ENCODE measurements at places on chromosomes 6 and 20.

DNA sequence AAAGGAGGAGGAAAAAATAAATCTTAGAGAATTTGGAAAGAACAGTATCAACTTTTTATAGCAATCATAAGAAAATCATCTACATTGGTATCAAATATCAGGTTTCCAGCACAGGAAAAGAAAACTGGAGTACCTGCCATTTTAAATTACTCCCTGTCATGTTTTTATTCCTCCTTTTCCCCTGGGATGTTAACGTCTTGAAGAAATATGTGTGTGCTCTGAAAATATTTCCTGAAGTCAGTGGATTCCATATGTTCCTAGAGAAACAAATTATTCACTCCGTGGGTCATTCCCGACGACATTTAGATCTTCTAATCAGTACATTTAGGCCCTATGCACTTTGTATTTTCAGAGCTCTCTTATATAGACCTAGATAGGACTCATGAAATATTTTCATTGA lies 42.0 kb upstream of the RSPO3 start:
- DNase-seq: no peak

DNA sequence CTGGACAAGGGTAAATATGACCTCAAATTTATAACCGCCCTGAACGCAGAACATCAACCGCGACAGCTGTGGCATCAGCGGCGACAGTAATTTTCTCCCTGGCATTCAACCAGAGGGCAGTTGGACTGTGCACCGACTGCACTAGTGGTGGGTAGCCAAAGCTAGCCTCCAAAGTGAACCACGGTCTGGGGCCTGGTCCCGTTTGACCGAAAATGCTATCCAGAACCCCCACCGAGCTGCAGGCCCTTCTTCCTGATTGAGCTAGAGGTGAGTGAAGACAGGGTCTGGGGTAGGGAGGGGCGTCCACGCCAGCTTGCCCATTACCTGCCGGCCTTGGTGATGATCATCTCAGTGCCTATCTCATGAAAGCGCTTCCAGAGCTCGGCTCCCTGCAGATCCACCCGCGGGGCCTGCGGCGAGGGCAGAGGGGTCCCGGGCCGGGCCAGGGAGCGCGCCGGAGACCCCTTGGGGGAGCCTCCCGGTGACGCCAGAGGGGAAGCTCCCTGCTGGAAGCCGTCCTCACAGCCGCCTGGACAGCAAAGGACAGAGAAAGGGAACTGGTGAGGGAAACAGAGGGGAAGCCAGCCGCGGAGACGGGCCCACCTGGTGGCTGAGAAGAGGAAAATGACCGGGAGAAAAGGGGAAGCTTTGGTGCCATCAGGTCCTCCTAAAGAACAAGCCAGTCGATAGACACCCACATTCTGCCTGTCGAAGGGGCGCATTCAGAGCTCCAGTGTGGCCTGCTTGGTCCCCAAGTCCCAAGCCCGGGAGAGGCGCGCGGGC lies 2.0 kb downstream of the TBX18 start:
- DNase-seq: no peak

- DNase-seq: no peak
These were observed 902 bp downstream of the SLC29A1 start for GRCh38 chr6:44224029-44224964.

DNA sequence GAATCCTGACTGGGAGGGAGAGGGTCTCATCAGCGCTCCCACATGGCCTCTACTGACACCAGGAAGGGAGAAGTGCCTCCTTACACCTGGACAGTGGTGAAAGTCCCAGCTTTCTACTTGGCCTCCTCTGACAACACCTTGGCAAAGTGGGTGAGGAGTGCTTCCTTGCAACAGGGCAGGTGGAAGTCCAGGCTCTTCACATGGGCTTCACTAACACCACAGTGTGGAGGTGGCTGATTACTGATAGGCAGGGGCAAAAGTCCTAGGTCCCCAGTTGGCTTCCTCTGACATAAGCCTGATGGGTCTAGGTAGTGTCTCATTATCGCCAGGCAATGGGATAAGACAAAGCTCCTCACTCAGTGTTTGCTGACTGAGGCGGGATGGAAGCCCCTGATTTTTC lies 9.5 kb upstream of the HLA-DRA start:
- DNase-seq: no peak

- no peak for DNase-seq
These were observed 2.7 kb upstream of the SIRPG start for GRCh38 chr20:1660246-1660645.

DNA sequence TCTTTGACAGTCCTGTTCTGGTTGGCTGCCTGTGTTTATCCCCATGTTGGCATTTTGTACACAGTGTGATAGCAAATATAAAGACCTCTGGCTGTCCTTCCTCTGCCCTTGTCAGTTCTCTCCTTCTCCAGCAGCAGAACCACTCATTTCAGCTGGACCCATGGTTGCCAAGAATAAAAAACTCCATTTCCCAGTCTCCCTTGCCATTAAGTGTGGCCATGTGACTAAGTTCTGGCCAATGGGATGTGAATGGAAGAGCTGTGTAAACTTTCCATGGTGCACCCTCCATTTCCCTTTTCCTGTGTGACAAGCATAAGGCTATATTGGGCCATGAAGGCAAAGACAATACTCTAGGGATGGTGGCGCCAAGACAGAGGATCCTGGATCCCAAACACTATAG lies 78.4 kb upstream of the TBC1D7 start:
- no peak for DNase-seq

DNA sequence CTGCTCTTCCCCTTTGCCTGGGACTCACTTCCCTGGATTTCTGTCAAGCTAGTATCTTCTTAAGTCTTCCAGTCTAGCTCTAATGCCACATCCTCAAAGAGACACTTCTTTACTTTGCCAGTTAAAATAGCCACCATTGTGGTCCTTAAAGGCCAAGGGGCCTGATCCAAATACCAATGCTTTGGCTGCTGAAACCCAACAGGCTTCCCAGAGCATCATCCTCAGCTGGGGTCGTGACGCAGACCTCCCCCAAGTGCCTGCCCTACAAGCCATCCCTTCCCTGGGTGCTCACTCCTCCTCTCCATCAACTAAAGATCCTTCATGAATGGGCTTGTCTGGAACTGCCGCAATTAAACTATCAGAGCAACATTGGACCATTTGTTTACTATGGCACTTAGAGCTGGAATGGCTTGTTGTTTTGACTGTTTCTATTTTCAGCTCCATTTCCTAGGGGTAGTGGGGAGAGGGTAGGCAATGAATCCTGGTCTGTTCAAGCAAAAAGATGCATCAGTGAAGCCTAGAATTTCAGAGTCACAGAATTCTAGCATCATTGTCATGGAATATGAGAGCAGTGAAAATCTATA lies 79.6 kb upstream of the SIRPA start:
- DNase-seq: no peak

DNA sequence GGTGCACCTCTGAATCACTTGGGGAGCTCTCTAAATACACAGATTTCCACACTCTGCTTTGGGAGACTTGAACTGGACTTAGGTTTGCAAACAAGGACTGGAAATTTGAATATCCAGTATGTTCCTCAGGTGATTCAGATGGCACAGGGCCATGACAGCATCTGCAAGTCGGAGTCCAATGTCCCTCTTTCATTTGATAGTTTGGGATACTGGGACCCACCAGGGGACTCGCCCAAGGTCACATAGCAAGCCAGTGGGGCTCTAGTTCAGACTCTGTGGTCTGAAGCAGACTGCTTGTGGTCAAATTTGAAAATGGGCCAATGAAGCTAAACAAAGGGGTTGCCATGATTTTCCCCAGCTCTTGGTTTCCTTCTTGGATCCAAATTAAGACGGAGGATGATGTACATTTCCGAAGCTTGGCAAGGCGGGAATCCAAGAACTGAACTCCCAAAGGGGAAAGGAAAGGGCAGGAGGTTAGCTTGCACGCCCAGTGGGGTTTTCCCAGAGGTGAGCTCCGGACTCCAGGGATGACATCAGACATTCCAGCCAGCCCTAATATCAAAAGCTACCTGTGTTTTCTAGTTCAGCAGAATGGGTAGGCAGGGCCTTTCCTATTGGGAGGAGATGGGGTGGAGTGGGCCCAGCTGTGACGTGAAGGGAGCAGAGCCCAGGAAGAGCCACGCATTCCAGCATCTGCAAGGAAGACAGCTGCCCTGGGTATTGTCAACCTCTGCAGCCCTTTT lies 3.4 kb upstream of the SYS1 start:
- DNase-seq: no peak
